Panc1 (cell line): ENCODE measurements at places on chromosomes 16 and 17. TPM values are rescaled to one million over a fixed set of nuclear protein-coding genes. Genes with fewer than 3 reads are reported as not detected.
A peak's percentile ranks its signal among the peaks of the same experiment; 100 is the strongest.

- H3K36me3 ChIP-seq, result no peaks in the 10 kb centered on the region
- H3K4me3 ChIP-seq, result no peak overlapping the region
- no peaks in the 10 kb centered on the region for H3K27me3 ChIP-seq
- no peak for DNase-seq
Observed at GRCh38 chr17:37833237-37833859, 88.5 kb upstream of the HNF1B start.

DNA sequence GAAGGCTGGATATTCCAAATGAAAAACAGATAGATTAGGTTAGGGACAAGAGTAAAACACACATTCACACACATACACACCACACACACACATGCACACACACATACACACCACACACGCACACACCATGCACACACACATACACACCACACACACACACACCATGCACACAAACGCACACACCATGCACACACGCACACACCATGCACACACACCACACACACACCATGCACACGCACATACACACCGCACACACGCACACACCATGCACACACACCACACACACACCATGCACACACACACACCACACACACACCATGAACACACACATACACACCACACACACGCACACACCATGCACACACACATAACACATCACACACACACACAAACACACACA is 203.7 kb upstream of the ZFHX3 start:
- no peaks in the 10 kb centered on the region for H3K36me3 ChIP-seq
- no peak for DNase-seq
- H3K27ac ChIP-seq, result no peak overlapping the region
- H3K4me1 ChIP-seq, result no peaks in the 10 kb centered on the region
- H3K4me3 ChIP-seq, result no peak overlapping the region

DNA sequence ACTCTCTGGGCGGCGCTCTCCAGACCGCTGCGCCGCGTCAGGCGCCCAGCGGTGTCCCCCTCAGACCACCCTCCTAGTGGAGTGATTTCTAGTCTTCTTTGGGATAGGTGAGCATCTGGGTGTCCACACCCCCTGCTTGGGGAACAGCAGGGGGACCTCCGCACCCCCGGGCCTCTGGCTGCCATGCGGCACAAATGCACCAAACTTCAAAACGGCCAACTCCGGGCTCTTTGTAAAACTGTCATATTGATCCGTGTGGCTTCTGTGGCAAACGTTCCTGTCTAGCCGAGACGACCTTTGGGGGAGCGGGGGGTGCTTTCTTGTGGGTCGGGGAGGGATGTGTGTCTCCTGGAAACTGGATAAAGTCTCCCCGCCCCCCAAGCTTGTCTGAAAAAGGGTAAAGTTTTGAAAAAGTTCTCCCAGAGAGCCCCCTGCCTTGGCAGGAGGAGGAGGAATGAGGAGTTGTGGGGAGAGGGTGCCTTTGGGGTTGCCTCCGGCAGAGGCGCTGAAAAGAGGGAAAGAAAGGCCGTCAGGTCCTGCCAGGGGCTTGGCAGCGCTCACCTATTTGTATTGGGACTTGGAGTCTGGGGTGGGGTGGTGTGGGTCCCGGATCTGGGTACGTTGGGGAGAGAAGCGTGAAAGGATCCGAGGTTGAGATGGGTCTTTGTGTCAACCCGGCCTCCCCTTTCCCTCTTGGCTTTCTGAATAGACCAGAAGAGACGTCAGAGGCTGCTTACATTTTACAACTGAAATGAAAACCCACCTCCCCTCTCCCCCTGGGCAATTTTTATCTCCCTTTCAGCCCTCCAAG is 2.2 kb upstream of the CHD3 start:
- no peak for DNase-seq
- H3K4me3 ChIP-seq, result peak overlapping the region; percentile 63
- peak overlapping the region; percentile 96 for H3K27ac ChIP-seq

DNA sequence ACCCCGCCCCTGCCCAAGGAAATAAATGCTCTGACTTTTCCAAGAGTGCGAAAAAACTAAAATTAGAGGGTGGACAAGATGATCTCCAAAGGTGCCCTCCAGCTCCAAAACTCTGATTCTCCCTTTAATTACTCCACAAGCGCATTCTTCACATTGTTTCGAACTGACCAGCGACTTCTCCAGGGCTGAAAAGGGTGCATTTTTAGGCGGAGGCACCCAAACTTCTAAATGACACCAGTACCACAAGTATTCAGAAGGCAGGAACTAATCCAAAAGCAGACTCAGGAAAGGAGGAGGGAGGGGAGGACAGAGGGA is 750 bp downstream of the ZFHX3 start:
- peak overlapping the region; percentile 57 for H3K4me3 ChIP-seq
- no peaks in the 10 kb centered on the region for H3K27me3 ChIP-seq
- H3K27ac ChIP-seq, result peak overlapping the region; percentile 77
- no peak for DNase-seq
- no peaks in the 10 kb centered on the region for H3K36me3 ChIP-seq

DNA sequence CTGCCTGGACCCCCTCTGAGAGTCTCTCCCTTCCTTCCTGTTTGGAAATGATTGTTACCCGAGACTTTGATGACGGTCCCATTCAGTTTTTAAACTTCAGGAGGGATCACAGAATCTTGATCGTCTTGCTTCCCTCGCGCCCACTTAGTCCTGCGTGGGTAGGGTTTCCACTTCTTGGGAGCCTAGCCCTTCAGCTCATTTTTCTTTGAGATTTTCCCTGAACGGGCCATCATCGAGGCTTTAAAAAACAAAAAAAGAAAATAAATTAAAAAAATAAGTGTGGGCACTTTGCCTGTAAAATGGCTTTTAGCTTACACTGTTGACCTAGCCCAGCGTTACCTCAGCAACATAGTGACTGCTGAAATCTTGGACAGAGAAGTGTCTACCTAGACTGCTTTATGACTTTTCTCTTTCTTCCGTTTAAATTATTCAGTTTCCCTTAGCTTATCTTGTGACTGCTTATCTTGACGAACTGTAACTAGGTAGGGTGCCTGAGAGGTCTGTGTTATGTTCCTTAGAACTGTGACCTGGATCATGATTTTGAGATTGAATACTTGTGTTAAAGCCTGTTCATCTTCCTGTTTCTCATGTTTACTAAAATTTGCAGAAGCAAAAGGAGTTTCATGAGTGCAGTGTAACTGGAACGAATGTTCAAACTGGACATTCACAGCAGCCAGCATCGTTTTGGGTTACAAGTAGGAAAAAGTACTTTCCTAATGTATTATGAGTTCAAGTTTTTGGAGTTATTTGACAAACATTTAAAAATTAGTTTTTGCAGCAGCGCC is 874 bp downstream of the WWP2 start:
- peaks cover 7% of the 10 kb centered on the region for H3K4me1 ChIP-seq
- no peak for DNase-seq
- no peaks in the 10 kb centered on the region; the same call in 1 of the 2 replicates for H3K36me3 ChIP-seq
- H3K27ac ChIP-seq, result peak overlapping the region; percentile 93

Gene SUPT6H
- total RNA-seq, result 108 TPM

Gene HLF
- total RNA-seq, result 0.13 TPM

GRCh38 chr17:29587591-29587990 is 1.9 kb downstream of the GIT1 start:
- DNase-seq, result no peak
- H3K4me3 ChIP-seq, result peak overlapping the region; percentile 92
- H3K36me3 ChIP-seq, result peaks cover 5% of the 10 kb centered on the region; the same call in 1 of the 2 replicates
- H3K4me1 ChIP-seq, result peaks cover 48% of the 10 kb centered on the region
- no peak overlapping the region; the same call in 1 of the 2 replicates for H3K27ac ChIP-seq

Gene NAGS
- total RNA-seq, result 2.7 TPM

DNA sequence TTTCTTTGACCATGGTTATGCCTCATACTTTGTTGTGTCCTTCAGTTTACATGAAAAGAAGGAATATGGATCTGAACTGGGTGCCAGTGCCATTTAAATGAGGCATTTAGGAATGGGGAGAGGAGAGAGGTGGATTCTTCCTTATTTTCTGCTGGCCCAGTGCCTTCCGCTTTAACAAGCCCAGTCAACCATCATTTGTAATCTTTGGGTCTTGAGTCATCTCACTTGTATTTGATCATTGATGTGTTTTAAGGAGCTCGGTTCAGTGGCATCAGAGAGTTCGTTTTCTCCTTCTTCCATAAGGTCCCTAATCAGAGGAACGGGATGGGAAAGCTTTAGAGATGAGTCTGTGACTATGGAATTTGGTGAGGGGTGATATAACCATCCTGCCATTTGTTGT is 334.9 kb downstream of the WWOX start:
- no peak overlapping the region for H3K27ac ChIP-seq
- DNase-seq, result no peak
- H3K36me3 ChIP-seq, result no peaks in the 10 kb centered on the region
- H3K4me3 ChIP-seq, result no peak overlapping the region

Gene TMC6
- 58.0 TPM for total RNA-seq

Gene CACNA1G
- total RNA-seq, result 10.0 TPM
